Stimulated activated effector memory CD8-positive, alpha-beta T cell treated with anti-CD3 and anti-CD28 coated beads, Interleukin-12 subunit alpha, Interleukin-12 subunit beta, amount 100 ng/mL, for 72 hours (primary cell): ENCODE measurements at places on chromosomes 1 and 21.

DNA sequence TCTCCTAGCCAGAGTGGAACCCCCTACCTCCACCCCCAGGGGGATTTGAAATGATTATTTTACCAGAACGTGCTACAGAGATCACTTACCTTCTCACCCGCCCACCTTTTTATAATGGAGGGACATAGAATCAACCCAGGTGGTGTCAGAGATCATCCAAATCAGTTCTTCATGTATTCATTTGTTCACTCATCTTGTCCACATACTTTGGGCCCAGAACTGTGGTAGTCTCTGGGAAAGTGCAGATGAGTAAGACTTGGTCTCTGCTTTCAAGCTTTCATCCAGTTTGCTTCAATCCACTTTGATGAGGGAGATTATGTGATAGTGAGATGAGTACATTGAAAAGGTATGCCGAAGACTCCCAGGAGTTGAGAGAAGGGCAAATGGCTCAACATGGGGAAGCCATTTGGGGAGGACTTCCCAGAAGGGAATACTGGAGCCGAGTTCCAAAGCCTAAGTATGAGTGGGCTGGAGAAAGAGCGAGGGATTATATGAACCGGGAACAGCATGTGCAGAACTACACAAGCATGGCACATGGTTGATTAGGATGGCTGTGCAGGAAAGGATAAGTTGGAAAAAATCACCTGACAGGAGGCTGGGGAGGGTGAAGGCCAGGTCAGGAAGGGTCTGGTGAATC is 1.9 kb downstream of the FGGY start:
- DNase-seq, result no peak

DNA sequence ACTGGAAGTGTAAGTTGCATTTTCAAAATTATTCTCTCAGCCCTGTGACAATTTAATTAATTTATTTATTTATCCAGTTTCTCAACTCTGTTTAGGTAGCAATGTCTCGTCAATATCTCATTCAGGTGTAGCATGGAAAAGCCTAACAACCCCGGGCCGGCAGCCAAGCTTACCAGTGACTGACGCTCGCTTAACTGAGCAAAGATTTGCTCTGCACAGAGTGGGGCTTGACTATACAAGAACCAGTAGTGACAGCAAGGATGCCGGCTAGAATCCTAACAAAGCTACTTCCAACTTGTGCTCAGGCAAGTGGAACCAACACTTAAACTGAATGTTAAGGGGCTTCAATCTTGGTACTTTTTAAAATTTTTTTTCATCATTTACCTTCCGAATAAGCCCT is 80.9 kb upstream of the ESRRG start:
- no peak for DNase-seq

GRCh38 chr1:41699861-41700248 is 215.4 kb upstream of the EDN2 start:
- DNase-seq, result no peak

- no peak for DNase-seq
Observed at GRCh38 chr1:181416268-181416860, 67.0 kb upstream of the CACNA1E start.

DNA sequence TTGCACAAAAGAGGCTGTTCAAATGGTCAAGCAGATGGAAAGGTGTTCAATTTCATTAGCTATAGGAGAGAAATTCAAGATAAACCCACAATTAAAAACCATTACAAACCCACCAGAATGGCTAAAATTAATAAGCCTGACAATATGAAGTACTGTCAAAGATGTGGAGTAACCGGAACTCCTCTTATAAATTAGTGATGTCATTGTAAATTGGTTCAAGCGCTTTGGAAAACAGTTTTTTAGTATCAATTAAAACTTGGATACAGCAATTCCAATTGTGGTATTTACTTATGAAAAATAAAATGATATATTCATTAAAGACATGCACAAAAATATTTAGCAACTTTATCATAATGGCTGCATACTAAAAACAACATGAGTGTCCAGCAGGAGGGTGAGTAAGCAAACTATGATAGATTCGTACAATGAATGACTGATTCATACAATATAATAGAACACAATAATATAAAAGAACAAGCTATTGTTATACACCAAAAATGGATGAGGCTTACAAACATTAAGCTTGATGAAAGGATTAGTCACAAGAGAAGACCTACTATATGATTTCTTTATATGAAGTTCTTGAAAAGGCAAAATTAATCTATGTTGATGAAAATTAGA is 38.4 kb upstream of the FGGY start:
- no peak for DNase-seq

DNA sequence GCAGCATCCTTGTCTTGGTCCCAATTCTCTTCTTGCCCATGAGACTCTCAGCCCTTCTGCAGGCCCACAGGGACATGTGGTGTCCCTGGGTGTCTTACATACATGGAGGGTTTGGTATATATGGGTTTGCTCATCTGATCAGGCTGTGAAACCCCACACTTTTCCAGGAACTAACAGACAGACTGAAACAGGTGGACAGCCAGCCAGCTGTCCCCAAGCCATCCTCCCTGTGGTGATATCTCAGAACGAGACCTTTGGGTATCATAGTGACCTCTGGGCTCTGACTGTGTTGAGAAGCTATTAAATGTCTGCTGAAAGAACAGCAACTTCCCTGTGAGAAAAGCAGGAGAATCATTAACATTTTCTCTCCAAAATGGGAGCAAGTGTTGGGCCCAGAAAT is 115.5 kb upstream of the PAXBP1 start:
- no peak for DNase-seq

DNA sequence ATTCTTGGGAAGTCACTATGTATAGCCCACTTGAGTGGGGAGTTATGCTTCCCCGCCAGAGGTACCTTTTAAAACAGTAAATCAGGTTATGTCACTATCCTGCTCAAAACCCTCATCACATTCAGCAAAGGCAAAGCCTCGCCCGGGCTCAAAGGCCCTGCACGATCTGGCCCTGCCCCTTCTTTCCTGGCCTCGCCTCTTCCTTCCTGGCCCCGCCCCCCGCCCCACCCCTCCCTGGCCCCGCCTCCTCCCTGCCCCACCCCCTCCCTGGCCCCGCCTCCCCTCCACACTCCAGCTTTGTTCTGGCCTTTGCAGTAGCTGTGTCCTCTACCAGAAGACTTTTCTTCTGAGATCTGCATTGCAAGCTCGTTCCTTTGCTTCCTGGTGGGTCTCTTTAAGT is 6.6 kb downstream of the LDLRAD2 start:
- DNase-seq, result no peak

- DNase-seq, result no peak
Observed at GRCh38 chr1:53309802-53310201, 18.1 kb downstream of the LRP8 start.

DNA sequence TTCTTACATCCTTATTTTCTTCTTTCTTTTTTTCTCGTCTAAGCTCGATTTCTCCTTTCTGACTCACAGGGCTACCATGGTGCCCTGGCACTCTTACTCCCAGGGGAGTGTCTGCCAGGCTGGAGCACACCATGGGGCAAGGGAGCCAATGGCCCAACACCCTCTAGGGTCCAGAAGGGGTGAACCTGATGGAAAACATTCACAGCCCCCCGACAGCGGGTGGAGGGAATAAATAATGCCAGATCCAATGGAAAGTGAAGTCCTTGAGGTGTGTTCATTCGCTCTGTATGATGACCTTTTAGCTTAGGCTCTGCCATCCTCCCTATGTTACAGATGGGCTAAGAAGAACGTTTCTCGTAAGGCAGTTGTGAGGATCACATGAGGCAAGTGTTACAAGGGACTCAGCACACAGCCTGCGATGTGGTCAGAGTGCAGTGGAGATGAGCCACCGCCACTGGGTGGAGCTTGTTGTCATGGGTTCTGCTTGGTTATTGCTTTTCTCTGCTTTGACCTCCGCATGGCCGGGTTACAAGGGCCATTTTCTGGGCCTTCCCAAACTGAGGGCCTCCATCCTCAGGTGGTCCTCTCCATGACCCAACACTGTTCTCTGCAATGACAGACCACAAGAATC is 3.5 kb upstream of the FCMR start:
- DNase-seq, result peak; percentile 49

DNA sequence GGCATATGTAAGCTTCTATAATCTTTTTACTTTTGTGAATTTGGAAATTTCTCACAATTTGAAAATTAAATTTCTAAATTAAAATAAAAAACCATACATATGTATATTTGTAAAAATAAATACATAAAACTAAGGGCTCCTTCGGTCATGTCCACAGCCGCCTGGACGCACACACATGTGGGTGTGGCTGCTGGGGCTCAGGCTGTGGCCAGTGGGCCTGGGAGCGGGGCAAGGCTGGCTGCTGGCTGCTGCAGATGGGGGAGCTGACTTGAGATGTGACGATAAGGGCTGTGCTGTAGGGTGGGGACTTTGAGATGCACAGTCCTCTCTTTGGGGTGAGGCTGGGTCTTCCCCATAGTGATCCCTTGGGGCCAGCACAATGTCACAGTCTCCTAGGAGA is 4.8 kb downstream of the RER1 start:
- no peak for DNase-seq

GRCh38 chr1:39662861-39663260 is 9.0 kb downstream of the NT5C1A start:
- no peak for DNase-seq

DNA sequence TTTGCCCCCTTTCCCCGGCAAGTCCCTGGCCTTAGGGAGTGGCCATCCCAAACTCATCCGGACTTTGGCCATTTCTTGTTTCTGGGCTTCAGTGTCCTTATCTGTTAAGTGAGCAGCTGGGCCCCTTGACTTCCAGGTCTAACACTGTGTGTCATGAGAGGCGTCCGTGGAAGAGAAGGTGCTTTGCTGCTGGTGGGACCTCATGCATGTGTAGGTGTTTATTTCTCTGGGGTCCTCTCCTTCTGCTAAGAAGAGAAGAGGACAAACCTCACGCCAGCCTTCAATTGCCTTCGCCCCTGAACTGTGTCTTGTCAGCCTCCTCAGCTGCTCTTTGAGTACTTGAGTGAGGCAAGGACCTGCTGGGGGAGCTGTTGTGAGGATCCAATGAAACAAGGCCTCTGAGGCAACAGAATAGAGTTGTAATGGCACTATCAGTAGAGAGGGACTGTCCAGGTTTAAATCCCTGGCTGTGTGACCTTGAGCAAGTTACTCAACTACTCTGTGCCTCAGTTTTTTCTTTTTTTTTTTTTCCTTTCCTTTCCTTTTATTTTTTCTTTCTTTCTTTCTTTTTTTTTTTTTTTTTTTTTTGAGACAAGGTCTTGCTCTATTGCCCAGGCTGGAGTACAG is 72.5 kb downstream of the RUNX3 start:
- DNase-seq, result no peak

- no peak for DNase-seq
Observed at GRCh38 chr1:84968101-84968500, 28.8 kb downstream of the MCOLN2 start.

- no peak for DNase-seq
Observed at GRCh38 chr1:64701886-64702285, 43.0 kb upstream of the RAVER2 start.

DNA sequence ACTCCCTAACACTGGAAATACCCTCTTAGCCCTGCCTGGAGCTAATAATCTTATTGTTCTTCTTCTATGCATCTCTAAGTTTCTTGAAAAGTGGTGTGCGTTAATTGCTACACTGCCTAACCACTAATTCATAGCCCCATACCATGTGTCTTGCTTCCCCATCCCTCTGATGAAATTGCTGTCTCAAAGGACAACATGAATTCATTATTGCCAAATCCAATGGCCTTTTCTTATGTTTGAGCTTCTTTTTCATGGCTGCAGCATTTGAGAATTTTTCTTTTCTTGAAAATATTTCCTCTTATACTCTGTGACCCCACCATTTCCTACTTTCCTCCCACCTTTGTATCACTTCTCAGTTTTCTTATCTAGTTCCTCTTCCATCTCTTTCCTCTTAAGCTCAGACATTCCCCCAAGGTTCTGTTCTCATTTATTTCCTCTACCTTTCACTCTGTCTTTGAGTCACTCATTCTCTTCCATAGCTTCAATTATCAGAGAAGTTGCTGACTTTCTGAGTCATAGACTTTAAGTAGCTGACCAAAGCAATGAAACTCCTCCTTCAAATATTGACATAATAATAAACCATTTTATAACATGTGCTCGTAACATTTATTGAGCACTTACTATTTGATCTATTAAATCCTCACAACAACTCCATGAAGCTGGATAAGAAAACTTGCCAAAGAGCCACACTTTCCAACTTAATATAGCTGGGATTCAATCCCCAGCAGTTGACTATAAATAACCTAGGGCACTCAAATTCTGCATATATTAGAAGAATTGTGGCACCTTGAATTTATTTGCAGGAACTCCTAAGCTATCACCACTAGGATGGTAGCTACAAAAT is 35.5 kb upstream of the ATP6V1G3 start:
- no peak for DNase-seq

- peak; percentile 10 for DNase-seq
Observed at GRCh38 chr1:8396786-8397406, 79.0 kb downstream of the SLC45A1 start.

DNA sequence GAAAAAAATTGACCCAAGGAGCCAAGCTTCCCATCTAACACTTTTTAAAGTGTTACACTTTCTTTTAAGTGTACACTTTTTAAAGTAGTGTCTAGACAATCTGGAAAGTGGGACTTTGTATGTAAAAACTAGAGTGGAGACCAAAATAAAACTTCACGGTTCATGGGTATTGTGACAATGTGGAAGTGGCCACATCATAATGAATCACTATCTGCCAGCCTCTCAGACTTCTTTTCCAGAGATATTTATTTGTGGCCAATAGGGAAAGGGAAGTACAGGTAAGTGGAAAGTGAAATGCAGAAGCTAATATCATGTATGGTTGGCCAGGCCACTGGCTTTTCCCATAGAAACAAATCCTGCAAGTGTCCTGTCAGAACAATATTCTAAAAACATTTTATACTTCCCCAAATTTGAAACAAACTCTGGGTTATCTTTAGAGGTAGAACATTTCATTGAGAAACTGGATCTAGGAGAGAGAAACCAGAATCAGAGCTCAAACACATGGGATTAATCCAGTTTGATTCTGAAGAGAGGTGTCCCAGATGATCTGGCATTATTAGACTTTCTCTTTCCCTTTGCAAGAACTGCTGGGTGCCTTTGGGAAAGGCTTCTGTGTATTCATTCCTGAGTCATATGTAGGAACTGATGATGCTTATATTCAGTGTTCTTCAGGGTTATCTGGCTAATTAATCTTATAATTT is 2.0 kb downstream of the TNFSF18 start:
- DNase-seq, result no peak
